ENCODE measurements at places on chromosomes 12 and 14. TPM values are rescaled to one million over a fixed set of nuclear protein-coding genes. Genes with fewer than 3 reads are reported as not detected.

The RTL1 gene
- total RNA-seq = not detected

The ZDHHC22 gene
- not detected for total RNA-seq

The IL31 gene
- not detected for total RNA-seq

The ASCL1 gene
- total RNA-seq = not detected

The GALNT6 gene
- total RNA-seq = 0.74 TPM

The KRT83 gene
- total RNA-seq = not detected

The DPPA3 gene
- total RNA-seq = not detected

The PLCZ1 gene
- total RNA-seq = 0.18 TPM

The TGM1 gene
- total RNA-seq = 0.36 TPM
